ENCODE measurements at places on chromosomes 5 and 9.

DNA sequence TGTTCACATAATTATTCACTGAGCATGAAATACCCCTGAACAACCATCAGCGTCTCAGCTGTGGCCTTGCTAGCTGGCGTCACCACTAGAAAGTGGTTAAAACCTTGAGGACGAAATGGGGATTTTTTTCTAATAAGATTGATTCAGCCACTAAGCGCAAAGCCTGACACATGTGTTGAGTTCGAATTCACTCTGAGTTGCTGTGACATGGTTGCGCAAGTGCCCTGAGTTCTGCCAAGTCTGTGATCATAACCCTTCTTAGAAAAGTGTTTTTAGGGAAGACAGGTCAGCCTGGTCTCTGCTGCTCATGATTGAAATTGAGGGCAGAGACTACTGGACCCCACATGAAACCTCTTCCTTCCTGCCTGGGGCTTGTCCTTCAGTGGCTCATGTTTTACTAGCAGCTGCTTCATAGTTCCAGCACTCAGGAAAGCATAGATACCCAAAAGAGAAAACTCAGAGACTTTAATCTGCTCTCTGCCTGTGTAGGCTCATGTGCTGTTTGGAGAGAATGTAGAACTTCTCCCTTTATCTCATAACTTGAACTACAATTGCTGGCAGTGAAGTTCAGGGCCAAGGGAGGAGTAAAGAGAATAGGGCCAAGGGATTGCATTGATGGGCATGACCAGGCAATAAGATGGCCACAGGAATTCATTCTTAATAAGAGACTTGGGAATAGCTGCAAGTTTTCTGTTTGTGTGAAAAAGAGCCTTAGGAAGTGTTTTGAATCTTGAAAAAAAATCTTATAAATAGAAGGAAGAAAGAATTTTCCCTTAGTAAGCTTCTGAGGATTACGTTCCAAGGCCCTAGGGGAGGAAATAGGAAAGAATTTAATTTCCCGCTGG is 66.8 kb upstream of the CXCL14 start:
- no peak for DNase-seq

DNA sequence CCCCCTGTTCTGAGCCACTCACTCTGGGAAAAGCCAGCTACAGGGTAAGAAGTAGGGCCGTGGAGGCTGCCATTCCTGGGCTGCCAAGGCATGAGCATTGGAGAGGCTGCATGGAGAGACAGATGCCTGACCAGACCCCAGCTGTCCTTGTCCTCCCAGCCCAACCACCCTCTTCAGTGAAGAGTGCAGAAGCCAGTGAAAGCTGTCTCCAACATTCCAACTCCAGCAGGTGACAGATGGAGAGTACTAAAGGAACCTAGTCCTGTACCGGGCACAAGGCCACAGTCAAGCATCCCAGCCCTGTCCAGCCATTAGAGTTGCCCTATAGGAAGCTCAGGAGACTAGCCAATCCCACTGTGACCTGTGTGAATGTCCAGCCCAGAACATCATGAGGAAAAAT is 165.1 kb downstream of the DIRAS2 start:
- no peak for DNase-seq

GRCh38 chr5:32805971-32806638 is 95.0 kb downstream of the NPR3 start:
- peak; percentile 74 for DNase-seq

GRCh38 chr5:153714798-153715197 is 224.3 kb downstream of the GRIA1 start:
- DNase-seq, result peak; percentile 4

DNA sequence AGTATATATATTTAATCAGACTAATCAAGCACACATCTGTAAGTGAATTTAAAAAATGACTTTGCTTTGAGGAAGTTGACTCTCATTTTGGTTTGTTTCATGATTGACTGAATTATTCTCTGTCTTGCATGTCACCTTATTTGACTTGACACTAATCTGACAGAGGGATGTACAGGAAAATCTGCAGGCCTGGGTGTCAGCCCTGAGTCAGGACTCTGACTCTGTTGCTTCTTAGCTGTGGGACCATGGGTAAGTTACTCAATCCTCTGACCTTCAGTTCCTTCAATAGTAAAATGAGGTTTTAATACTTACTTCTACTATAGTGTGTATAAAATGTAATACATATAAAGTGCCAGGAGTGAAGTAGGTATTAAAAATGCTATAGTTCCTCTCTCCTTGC is 415.9 kb downstream of the ARHGEF28 start:
- no peak for DNase-seq

DNA sequence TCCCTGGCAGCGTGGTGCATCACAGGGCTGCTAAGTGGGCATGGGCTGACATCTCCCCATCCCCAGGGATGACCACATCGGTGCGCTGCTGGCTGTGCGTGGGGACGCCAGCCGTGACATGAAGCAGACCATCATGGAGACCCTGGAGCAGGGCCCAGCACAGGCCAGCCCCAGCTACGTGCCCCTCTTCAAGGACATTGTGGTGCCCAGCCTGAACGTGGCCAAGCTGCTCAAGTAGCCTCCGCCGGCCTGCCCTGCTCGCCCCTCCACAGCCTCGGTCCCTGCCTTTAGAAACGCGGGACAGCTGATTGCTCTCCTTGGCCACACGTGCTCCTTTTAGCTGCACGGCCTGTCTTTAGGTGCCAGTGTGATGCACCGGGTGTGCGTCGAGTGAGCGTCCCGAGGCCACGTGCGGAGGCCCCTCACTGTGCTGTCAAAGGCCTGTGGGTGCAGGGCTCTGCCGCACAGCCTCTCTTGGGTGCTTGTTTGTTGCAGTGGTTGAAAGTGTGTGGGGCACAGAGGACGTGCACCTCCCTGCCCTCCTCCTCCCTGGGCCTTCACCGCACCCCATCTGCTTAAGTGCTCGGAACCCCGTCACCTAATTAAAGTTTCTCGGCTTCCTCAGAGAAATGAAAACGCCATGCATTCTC is 23.8 kb downstream of the EXOC3 start:
- DNase-seq, result no peak

DNA sequence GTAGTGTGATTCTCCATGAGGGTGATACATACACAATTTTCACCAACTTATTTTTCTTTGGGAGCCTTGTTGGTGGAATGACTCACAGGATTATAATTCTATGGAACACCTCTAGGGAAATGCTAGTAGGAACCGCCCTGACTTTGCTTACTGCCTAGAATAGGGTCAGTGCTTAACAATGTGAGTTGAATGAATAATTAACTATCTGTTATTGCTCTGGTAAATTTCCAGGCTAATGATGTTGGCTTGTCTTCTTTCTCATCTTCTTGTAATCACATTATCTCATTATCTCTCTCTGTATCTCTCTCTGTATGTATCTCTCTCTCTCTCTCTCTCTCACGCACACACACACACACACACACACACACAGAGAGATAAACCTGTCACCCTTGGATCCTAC is 291.1 kb downstream of the TRIM32 start:
- no peak for DNase-seq

DNA sequence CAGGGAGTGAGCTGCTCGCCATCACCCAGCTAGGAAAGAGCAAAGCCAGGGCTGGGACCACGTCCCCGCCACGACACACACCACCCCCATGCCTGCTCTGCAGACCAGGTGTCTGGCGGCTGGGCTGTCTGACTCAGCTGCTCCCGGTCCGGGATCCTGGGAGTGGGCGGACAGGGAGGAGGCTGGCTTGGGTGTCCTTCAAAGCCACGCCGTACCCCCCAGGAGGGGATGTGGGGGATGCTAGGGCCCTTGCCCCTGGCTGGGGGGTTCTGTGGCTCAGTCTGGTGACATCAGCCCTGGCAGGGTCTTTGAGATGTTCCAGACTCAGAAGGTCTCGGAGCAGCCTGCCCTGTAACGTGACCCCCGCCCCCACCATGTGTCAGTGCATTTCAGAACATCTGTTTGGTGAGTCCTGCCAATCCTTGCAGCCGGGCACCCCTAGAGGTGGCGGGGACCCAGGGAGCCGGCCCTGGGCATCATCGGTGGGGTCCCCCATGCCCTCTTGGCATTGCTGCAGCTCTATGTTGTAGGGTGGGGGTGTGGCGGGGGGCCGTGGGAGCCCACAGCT is 62.3 kb downstream of the HMCN2 start:
- no peak for DNase-seq

GRCh38 chr9:33446240-33446945 is 1.0 kb downstream of the AQP3 start:
- DNase-seq, result no peak

DNA sequence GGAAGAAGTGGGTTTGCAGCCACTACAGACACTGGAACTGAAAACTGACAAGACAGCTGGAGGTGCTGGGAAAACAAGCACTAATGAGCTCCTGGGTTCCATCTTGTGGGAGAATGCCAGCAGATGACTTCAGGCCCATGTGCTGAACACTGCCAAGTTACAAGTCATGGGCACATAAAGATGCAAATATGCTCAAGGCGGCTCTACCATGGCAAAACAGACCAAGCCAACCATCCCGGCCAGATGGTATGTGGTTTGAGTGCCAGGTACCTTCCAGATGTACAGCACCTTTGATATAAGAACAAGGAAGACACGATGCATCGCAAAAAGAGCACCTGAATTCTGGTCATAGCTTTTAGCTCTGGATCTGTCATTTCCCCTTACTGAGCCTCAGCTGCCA is 19.9 kb downstream of the TNFSF8 start:
- DNase-seq, result no peak

Measured in AG04449 (cell line).